Pons (tissue), 1 donor: ENCODE measurements at places on chromosomes 3 and 15.

- no peak for DNase-seq
These were observed 120.7 kb downstream of the VGLL4 start for GRCh38 chr3:11522953-11523571.

DNA sequence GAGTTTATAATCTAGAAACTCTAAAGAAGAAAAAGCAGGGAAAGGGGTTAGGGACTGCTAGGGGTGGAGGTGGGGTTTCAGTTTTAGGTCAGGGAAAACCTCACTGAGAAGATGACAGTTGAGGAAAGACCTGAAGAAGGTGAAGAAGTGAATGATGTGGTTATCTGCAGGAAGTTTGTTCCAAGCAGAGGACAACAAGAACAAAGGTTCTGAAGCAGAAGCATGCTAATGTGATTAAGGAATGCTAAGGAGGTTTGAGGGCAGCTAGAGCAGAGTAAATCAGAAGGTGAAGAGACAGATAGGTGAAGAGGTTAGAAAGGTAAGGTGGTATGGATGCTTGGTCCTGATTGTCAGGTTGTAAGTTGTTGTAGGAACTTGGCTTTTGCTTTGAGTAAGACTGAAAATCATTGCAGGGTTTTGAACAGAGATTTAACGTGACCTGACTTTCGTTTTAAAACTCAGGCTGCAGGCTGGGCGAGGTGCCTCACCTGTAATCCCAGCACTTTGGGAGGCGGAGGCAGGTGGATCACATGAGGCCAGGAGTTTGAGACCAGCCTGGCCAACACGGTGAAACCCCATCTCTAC, 8.6 kb downstream of the OXSR1 start:
- DNase-seq = no peak

DNA sequence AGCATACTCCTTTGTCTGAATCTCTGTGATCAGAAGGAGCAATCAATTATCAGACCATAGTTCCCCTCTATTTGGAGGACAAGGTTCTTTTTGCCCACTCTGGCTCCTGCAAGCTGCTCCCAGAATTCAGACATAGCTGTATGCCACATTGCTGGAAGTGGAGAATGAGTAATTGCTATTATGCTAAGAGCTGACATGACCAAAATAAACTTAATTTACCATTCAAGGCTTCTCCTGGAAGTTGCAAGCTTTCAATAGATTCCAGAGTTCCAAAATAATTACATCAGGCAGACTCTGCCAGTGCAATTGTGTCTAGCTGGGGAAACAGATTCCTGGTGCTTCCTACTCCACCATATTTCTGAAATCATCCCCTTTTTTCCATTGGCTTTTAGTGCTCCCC, 7.6 kb upstream of the DRD3 start:
- DNase-seq = no peak

GRCh38 chr3:174873832-174874657, 14.9 kb downstream of the NAALADL2 start:
- DNase-seq = no peak

GRCh38 chr15:71430782-71431181, 315.5 kb downstream of the THSD4 start:
- no peak for DNase-seq

DNA sequence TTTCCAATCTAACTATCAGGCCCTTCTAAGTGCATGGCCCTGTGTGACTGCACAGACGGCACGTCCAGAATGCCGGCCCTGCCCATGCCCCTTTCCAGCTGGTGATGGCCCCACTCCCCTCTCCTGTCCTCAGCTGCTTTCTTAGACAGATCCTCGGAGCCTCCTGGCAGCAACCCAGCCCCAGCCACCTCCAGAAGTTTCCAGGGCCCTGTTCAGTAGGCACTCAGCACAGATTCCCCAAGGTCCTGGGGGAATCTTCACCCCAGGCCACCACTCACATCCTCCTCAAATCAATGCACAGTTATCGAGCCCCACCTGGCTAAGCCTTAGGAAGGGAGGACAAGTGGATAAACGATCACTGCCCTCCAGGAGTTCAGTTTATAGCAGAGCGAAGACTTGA, 1.4 kb upstream of the CRABP1 start:
- DNase-seq = no peak

- no peak for DNase-seq
These were observed 64.4 kb upstream of the PHLDB2 start for GRCh38 chr3:111794711-111795110.

- no peak for DNase-seq
These were observed 366.7 kb downstream of the NSUN3 start for GRCh38 chr3:94429517-94429916.

- DNase-seq = no peak
These were observed 1.1 kb upstream of the TRIM71 start for GRCh38 chr3:32816439-32817256.

DNA sequence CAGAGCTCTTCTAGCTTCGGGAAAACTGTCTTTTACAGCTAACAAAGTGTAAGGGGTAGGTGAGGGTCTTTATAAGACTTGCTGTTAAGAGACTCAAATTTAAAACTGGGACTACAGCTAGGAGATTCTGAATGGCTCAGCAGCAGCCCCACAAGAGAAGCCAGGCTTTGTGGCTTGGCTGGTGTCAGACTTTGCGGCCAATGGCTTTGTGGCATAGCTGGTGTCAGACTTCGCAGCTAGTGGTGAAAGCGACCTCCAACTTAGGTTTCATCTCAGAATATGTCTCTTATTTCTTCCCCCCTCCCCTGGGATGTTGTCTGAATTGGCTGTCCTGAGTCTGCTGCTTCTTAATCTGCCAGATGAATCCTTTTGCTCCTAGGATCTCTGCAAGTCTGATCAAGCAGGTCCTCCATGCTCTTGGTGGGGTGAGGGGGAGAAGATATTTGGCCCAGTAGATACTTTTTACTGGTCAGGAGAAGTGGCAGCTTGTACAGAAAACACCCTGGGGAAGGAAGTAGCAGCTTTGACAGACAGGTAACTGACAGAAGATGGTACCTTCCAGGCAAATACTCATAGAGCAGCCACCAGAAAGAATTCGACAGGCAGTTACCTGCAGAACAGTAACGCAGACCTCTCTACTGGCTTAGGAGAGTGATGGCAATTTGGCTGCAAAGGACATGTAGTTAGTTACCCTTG, 8.4 kb downstream of the BOC start:
- no peak for DNase-seq

DNA sequence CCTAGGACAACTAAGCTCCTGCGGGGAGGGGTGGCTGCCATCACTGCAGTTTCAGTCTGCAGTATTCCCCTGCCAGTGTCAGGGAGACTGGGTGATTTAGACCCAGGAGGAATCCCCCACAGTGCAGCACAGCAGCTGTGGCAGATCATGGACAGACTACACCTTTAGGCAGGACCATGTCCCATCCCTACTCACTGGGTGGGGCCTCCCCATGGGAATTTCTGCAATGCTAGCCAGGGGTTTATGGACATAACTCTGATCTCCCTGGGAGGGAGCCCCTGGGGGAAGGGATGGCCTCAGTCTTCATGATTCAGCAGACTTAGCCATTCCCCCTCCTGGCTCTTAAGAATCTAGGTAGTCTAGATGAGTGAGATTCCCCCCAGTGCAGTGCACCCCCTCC, 130.1 kb upstream of the STAC start:
- no peak for DNase-seq

GRCh38 chr15:57527382-57528091, 64.2 kb upstream of the MYZAP start:
- DNase-seq = peak; percentile 95

- DNase-seq = no peak
These were observed 236.3 kb upstream of the LRTM1 start for GRCh38 chr3:55164191-55164590.
